Stimulated activated CD4-positive, alpha-beta T cell treated with anti-CD3 and anti-CD28 coated beads, Interleukin-12 subunit alpha, Interleukin-12 subunit beta, amount 100 ng/mL, for 4 hours (primary cell): ENCODE measurements at places on chromosomes 4 and X.

GRCh38 chrX:147217334-147217733 is 402.8 kb upstream of the CXorf51A start:
- DNase-seq, result no peak

DNA sequence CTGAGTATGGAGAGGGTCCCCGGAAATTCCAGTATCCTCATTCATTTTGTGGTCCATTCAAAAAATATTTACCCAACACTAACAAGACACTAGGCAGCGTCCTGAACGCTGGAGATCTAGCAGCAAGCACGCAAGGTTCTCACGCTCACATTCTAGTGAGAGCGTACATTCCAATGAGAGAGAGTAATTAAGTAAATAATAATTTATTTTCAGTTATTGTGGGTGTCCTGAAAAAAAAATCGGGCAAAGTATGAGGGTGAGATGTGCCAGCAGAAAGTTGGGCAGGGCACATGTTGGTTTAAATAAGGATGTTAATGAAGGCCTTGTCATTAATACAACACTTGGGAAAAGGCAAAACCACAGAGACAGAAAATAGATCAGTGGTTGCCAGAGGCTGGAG is 4.0 kb upstream of the TMEM156 start:
- DNase-seq, result no peak

DNA sequence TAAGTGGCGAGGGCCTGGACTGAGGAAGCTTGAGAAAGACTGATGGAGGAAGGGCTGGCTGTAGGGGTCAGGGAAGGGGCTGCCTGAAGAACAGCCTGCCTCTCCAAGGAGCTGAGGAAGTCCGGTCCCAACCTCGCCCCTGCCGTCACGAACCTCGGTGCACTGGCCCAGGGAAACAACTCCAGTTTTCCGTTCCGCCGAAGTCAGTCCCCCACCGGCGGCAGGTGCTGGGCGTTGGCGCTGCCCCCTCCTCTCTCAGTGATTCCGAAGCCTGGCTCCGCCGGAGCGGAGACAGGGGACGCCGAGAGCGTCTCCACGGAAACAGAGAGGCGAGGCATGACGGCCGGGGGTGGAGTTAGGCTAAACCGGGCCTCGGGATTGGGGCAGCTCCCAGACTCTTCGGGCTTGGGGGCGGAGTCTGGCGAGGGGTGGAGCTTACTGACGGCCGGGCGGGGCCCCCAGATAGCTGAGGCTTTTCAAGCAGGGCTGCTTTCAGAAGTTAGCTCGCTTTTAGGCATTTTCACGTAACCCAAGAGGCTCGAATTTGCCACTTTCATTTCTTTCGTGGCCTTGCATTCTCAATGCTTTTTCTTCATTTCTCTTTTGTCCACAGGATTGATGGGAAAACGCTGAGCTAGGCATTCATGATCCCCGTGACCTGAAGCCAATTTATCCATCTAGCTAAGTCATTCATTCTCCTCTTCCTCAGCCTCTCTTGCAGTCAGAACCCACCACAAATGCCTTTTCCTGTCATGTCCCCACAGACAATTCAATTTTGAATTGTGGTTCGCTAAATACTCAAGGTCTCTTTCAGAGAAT is at the start of gene TTC29:
Gene TTC29, minus strand, starts transcription at position 309 of the 819 bp plus-strand sequence. CDS start 5,969 bp downstream, outside the sequence.
- DNase-seq, result peak; percentile 84

DNA sequence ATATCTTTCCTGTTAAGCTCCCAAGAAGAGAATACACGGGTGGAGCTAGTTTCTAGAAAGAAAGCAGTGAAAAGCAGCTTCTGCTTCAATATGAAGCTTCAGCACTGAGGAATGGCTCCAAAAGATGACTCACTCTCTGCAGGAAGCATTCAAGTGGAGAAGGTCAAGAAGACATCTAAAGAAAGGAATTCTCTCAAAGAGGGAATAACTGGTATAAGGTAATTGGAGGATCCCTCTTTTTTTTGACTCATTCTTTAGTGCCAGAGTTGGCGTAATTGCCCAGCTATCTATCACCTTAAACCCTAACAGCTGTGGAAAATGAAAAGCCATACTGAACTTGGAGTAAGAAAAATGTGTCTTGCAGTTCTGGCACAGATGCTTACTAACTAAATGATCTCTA is 3.5 kb downstream of the EDA2R start:
- no peak for DNase-seq

DNA sequence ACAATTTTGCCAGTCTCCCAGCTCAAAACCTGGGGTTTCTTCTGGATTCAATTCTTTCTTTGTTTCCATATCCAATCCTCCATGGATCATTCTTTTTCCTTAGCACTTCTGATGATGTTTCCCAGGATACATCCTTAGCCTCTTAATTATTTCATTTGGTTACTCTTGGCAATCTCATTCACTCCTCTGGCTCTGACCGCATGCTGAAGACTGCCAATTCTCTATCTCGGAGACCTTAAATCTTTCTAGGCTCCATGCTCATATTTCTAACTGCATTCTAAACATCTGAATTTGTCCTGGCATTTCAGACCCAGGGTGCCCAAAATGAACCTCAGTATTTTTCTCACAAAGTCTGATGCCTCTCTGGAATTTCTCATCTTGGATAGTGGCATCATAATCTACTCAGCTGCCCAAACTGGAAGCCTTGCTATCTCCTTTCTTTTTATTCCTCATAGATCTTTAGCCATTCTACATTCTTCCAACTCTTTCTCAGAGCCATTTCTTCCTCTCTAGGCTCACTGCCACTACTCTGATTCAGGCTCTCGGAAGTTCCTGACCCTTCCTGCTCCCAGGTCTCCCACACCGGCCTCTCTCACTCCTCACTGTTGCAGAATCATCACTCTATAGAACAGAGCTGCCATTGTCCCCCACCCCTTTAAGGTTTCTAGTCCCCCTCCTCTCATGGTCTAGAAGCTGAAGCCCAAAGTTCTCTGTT is 290.2 kb downstream of the CAMK2D start:
- no peak for DNase-seq

DNA sequence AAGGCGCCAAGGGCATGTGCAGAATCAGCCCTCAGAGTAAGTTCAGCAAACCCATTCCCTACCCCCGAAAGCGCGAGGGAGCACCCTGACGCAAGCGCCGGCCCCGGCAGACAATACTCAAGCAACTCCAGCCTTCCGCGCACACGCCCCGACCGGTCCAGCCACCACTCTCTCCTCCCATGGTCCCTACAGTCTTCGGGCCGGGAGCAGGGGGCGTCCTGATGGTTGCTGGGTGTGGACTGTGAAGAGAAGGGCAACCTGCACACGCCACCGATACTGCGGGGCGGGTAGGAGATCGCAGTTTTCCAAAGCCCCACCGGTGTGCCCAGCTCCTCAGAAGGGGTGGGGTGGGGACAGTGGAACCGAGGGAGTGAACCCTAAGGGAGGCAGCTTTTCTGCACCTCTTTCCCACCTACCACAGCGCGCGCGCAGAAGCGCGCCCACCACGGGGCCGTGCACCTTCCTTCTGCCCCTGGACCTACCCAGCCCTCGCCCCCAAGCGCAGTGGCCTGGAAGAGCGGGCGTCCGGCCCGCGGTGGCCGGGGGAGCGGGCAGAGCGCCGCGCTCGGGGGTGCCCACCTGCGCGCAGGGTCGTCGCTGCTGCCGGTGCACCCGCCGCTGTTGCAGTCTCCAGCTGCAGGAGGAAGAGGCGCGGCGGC is 650.2 kb upstream of the DIPK2B start:
- peak; percentile 20 for DNase-seq

GRCh38 chrX:138756234-138756633 is 44.7 kb upstream of the FGF13 start:
- no peak for DNase-seq

- no peak for DNase-seq
Measured at GRCh38 chr4:154960476-154960875, 179.4 kb downstream of the RBM46 start.

DNA sequence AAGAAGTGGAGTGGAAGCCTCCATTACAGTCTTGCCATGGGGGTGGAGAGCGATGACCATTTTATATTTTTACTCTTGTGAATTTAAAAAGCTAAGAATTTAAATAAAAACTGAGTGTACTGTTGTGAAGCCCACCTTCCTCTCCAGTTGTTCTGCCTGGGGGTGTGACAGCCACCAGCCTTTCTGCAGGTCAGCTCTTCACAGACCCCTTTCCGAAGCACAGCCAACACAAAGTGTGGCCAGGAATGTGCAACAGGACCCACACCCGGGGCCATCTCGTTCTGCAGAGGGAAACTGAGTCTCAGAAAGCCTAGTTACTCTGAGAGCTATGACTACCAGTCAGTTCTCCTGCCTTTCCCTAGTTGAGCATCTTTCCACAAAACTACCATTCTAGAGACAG is 1.4 kb downstream of the GRPEL1 start:
- DNase-seq, result no peak

DNA sequence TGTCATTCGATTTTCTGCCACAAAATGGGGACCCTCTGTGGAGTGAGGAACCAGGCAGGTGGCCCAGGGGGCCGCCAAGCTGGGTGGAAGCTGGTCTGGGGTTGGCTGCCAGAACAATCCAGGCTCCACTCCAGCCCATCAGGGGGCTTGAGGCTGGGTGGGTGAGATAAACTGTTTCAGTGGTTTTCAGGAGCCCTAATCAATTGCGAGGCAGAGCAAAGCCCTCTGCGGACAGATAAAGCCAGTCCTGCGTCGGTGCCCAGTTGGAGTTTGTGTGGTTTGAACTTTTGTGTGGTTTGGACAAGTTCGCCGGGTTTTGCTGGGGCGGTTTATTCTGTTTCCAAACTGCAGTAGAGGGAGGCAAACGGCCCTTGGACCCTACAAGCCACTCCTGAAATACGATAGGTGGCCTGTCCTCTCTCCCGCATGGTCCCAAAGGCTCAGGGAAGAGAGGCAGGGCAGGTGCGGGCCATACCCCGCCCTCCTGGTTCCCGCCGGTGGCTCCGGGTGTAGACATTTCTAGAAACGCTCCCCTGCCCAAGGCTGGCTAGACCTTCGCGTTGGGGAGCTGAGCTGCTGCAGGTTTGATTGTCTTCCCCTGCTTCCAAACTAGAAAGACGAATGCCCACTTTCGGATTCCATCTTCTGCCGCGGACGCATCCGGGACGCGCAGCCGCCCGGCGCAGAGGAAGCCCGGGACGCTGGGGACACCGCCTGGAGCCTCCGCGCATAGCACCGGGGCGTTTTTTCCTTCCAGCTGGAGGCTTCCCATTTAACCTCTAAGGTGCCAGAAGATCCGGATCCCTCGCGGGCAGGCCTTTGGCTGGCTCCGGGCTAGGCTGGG is 169.0 kb upstream of the BCOR start:
- peak; percentile 52 for DNase-seq

- DNase-seq, result no peak
Measured at GRCh38 chrX:43808231-43808630, 74.0 kb downstream of the MAOB start.

DNA sequence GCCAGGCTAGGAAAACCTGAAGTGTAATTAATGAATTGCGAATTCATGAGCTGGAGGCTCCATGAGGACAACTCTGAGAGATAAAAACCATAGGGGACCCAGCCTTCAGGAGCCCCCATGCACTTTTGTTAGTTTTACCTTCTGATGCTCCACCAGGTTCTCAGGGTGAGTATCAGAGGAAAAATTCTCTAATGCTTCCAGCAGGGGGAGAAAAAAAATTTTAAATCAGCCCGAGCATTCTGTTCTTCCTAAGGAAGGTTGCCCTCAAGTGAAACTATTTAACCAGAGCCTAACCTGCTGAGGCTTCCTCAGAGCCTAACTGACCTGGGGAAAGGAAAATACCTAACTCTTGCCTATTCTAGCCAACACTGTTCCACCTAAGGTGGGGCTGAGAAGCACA is 552.6 kb downstream of the PPARGC1A start:
- no peak for DNase-seq

DNA sequence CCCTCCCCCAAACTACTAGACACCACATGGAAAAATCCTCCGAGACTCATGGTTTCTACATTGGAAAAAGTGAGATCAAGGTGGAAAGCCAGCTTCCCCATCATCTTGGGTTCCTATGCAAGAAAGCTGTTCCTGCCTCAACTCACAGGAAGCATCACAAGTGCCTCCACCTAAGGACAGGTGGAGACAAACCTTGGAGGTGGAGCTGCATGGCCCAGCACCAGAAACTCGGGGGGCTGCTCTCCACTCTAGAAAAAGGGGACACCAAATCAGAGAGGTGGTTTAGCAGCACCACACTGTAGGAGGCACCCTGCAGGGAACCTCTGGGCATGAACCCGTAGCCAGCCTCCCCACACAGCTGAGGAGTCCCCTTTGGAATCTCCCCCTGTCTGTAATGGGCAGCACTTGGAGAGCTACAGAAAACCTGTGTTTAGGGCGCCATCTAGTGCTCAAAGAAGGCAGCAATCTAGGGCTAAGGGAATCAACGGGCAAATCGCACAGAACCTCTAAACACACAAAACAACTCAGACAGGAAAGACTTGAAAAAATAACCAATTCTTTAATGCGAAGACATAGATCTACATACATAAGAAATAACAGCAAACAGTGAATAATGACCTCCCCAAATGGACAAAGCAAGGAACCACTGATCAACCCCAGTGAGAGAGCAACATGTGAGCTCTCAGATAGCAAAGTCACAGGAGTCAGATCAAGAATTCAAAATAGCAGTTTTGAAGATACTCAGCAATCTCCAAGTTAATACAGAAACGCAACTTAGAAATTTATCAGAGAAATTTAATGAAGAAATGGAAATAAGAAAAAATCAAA is 37.0 kb upstream of the ZBTB33 start:
- peak; percentile 26 for DNase-seq

DNA sequence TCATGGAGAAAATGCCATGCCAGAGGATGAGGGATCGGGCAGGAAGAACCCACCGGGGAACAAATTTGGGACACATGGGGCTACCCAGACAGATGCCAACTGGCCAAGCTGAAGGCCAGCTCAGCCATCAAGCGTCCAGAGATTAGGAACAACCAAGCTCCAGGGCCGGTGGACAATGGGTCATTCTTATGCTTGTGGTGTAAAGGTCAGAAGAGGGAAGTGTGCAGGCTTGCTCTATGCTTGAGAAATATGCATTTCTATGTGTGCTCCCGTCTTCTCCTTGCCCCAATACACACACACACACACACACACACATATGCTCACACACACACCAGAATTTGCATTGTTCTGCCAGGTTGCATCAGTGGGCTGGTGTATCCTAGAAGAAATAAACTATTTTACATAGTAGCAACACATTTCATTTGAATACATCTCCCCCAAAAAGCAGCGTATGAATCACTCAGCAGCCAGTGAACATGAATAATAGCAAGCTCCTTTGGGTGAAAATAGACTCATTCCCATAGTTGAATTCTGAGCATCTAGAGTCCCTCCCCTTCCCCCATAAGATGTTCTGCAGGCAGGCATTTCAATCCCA is 201.9 kb upstream of the PPARGC1A start:
- no peak for DNase-seq

GRCh38 chrX:19070555-19070994 is 51.7 kb downstream of the ADGRG2 start:
- DNase-seq, result no peak

DNA sequence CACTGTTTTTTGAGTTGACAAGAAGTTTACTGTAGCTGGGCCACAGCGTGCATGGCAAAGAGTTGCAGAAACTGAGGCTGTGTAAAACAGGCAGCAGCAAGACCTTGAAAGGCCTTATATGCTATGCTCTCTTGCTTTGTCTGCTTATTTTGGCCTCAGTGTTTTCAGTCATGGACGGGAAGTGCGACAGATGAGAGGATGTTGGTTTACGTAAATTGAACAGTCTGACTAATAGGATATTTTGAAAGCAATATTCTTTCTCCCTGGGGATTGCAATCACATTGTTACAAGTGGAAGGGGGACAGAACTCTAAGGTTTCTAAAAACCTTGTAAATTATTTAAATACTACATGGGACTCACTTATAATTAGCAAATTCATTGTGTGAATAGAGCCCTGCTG is 32.2 kb upstream of the MAGEA10 start:
- DNase-seq, result no peak

- no peak for DNase-seq
Measured at GRCh38 chrX:10479508-10479907, 140.9 kb downstream of the MID1 start.
